A549 treated with DMSO at 1 μM for 4 hours (cell line): ENCODE measurements at places on chromosomes 2 and 18. TPM values are rescaled to one million over a fixed set of nuclear protein-coding genes. Genes with fewer than 3 reads are reported as not detected.

The ACVR1C gene
- total RNA-seq: 0.01 to 0.07 TPM in 2 of 5 replicates, not detected in the others

The ANKRD62 gene
- total RNA-seq: not detected in 5 replicates

The SPRED2 gene
- total RNA-seq: 28.5 to 37.7 TPM (median 34.3 TPM) in 5 replicates

The FOXI3 gene
- not detected in 5 replicates for total RNA-seq

The TMEM247 gene
- total RNA-seq: not detected in 5 replicates

The KANSL1L gene
- 0.24 to 0.99 TPM (median 0.56 TPM) in 5 replicates for total RNA-seq

The HOXD9 gene
- 0.99 to 2.1 TPM (median 1.3 TPM) in 5 replicates for total RNA-seq

The LDLRAD4 gene
- 0.45 to 2.0 TPM (median 1.7 TPM) in 5 replicates for total RNA-seq

The UPP2 gene
- total RNA-seq: not detected in 5 replicates

The CTDSP1 gene
- total RNA-seq: 63.4 to 83.1 TPM (median 71.7 TPM) in 5 replicates

The ALKAL2 gene
- not detected in 5 replicates for total RNA-seq

The IL36RN gene
- total RNA-seq: 0.06 to 0.14 TPM (median 0.07 TPM) in 5 replicates

The LHCGR gene
- total RNA-seq: not detected in 5 replicates

The SDC1 gene
- total RNA-seq: 172 to 222 TPM (median 186 TPM) in 5 replicates

The CRYGD gene
- total RNA-seq: not detected in 5 replicates

The NTSR2 gene
- total RNA-seq: not detected in 5 replicates

The DSEL gene
- 0.34 to 0.55 TPM (median 0.40 TPM) in 5 replicates for total RNA-seq

The BMP10 gene
- total RNA-seq: not detected in 5 replicates

The C2orf80 gene
- total RNA-seq: not detected in 5 replicates

The LONRF2 gene
- total RNA-seq: 3.3 to 5.5 TPM (median 4.8 TPM) in 5 replicates

The KCNG2 gene
- total RNA-seq: not detected in 5 replicates

The C18orf54 gene
- total RNA-seq: 2.1 to 3.5 TPM (median 2.8 TPM) in 5 replicates
